ENCODE measurements at places on chromosomes 11 and 22.

DNA sequence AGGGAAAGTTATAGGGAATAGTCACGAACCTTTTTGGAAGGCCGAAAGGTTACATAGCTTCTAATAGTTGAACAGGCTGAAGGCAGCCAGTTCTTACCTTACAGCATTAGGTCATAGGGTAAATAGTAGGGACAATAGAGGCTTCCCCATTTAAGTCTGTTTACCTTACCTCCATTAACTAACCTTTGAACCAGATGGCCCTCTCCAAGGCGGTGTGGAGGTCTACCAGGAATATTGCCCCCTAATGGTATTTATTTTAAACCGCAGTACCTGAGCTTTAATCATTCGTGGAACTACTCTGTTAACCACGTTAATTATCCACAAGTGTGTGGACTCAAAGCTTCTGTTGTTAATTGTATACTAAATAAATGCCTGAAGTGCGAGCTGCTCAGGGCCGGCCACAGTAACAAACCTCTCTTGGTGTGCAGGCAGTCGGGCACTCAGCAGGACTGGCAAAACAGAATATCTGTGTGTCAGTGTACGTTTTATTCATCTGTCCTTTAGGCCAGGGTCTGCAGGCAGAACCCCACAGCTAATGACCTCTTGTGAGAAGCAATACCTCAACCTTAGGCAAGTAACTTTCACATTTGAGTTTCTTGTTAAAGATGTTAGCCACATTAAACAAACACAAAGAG lies 81.7 kb downstream of the PRCP start:
- no peak for DNase-seq

DNA sequence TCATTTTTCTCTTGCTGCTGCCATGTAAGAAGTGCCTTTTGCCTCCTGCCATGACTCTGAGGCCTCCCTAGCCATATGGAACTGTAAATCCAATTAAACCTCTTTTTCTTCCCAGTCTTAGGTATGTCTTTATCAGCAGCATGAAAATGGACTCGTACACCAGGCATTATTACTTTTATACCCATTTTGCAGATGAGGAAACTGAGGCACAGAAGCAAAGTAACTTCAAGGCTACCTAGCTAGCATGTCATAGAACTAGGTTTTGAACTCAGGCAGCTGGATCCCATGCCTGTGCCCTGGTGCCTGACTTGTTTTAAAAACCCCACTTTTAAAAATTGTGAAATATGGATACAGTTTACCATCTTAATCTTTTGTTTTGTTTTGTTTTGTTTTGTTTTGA lies 25.8 kb downstream of the KIAA1671 start:
- DNase-seq: no peak

DNA sequence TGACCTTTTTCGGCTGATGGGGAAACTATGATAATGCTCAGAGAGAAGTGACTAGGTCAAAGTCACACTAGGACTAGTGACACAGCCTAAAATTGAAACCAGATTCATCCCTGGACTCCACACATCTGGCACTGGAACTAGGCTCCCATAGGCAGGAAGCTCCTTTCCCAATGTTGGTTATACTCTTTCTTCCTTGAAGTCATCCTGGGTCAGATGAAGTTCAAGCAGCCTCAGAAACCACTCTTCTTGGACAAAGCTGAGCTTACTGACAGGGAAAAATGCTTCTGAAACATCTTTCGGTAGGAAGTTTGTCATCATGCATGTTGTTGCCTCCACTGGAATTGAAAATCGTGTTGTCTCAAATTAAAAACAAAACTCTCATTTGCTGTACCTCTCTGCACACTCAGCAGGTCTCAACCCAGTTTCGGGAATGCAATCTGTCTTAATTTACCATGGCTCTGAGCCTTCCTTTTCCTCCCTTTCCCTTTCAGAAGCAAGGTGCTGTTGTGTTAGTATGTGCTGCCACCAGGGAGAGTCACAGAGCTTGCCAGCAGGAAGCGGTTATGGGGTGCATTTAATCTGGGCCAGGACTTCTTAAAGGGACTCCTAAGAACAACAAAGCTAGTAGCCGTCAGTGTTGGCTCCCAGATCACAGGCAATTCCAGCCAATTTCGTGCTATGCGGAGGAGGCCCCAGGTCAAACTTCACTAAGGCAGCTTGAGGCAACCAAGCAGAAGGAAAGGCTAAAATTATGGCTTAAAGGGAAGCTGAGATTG lies 384.8 kb downstream of the TENM4 start:
- no peak for DNase-seq

DNA sequence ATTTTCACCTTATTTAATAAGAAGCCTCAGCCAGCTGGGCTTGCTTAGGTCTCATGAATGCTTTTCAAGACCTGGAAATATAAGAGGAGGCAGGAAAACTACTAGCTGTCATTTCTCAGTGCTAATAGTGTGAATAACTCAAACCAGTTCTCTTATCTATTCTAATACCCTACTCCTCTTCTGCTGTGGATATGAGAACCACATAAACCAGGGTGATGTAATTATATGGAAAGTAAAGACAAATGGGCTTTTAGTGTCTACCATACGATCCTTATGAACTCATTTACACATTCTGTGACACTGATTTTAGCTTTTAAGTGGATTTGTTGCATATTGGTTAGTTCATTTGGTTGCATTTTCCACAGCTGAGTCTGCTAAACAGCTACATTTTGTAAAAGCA lies 8.6 kb downstream of the PDGFD start:
- DNase-seq: no peak

GRCh38 chr22:44697423-44698141 lies 4.4 kb upstream of the PRR5 start:
- peak; percentile 84 for DNase-seq

DNA sequence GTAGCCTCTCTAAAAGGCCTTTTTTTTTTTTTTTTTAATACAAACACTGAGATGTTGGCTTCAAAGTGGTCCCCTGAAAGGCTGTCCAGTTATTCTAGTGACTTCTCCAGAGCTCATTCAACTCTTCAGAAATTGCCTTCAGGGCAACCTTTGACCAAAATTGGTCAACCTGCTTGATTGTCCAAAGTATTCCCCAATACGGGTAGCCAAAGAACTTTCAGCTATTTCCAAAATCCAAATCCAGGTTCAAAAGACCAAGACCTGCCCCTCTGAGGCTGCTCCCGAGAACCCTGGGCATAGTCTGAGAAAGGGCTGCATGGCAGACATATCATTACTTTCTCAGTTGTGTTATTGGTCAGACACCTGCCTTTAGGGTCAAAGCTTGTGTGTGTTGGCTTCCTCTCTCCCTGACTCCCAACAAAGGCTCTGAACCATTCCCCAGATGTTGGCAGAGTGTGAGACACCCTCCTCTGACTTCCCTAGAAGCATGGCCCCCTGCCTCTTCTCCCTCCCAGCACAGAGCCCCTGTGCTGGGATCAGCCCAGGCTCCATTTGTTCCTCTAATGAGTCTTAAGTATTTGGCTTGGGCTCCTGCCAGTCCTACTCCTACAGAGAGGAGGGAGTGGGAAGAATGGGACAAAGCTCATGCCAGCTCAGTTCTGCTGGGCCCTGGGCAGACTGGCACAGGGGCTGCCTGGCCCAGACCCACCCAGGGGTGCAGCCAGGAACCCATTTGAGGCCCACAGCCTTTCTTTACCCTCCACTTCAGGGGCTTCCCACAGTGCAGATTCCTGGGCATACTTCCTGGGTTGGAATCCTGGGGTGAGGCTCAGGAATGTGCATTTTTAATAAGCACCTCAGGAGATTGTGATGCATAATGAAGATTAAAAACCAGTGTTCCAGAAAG lies 30.3 kb downstream of the TNKS1BP1 start:
- no peak for DNase-seq

GRCh38 chr11:1784761-1785650 lies 21.3 kb upstream of the CTSD start:
- DNase-seq: no peak

DNA sequence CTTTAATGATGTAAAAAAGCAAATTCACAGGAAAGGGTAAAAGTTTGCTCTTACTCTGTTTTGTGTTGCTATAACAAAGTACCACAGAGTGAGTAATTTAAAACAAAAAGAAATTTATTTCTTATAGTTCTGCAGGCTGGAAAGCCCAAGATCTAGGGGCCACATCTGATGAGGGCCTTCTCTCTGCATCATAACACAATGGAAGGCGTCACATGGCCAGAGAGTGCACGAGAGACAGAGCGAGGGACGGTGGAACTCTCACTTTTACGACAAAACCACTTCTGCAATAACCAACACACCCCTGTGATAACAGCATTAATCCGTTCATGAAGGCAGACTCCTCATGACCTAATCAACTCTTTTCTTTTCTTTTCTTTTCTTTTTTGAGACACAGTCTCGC lies 31.1 kb downstream of the CD6 start:
- no peak for DNase-seq

DNA sequence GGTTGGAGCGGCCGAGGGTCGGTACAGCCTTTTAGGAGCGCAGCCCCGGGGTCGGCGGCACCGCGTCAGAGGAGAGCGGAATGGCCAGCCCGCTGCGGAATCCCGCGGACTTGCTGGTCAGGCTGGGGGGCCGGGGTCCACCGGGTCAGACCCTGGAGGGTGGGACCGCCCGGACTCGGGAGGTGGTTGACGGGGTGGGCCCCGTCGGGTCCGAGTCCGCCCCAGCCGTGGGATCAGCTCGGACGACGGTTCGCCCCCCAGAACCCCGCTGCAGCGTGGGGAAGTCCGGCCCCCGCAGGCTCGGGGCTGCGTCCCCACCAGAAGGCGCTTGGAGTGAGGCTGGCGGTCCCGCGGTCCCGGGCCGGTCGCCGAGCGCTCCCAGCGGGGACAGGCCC lies 301 bp upstream of the ADM2 start:
- DNase-seq: no peak

- no peak for DNase-seq
Observed at GRCh38 chr11:110467556-110467955, 37.8 kb downstream of the FDX1 start.

DNA sequence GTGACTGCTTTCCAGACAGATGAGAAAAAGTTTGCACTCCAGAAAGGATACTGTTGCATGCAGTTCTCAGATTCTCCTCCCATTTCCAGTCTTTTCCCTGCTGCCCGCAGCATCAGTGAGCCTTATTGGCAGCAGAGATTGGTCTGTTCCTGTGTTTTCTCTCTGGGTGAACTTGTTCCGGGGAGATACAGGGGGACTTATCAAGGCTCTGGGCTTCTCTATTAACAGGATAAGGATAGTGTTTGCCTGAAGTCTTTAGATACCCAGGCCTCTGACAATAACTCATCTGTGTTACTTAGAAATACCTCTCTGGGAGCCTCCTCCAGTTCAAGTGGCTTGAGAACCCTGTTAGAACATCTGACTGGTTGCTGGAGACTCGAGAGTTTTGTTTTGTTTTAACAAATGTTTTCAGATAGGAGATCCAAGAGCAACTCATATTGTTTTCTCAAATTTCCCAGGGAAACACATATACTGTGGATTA lies 154.7 kb downstream of the BLID start:
- no peak for DNase-seq

DNA sequence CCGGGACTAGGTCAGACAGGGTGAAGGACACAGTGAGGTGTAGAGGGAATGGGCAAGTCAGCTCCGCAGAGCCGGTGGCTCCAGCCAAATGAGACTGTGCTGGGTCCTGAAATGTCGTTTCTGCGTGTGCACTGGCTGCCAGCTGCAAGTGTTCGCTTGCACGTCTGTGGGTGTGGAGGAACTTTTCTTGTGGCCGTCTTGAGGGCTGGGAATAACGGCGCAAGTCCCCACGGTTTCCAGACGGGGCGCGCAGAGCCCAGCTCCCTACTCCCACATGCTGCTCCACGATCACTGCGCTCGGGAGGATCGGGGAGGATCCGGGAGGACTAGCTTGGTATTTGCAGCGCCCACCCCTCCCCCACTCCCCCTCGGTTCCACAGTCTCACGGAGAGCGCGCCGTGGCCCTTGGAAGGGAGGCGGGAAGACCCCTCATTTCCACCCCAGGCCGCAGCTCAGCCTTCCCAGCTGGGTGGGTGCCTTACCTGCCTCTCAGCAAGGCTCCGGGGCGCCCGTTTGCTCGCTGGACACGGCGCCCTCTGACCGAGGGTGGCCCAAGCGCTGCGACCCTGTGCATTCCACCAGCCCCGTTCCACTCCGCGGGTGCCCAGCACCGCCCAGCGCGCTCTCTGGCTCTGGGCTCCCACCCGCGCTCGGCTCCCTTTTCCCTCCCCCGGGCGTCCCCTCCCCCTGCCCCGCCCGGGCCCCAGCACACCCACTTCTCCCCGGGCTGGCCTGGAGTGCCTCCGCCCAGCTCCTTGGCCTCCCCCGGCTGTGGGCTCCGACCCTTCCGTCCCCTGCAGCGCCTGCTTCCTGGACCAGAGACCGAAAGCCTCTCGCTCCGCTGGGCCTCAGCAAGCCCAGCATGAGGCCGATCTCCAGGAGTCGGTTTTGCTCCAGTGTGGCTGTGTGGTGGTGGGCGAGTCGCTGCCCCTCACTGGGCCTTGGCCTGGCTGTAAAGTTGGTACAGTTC lies at the start of gene KCNE3:
Gene KCNE3 (minus strand): TSS at position 634 of the 970 bp plus-strand sequence. CDS start 9,986 bp downstream, outside the sequence.
- DNase-seq: no peak

DNA sequence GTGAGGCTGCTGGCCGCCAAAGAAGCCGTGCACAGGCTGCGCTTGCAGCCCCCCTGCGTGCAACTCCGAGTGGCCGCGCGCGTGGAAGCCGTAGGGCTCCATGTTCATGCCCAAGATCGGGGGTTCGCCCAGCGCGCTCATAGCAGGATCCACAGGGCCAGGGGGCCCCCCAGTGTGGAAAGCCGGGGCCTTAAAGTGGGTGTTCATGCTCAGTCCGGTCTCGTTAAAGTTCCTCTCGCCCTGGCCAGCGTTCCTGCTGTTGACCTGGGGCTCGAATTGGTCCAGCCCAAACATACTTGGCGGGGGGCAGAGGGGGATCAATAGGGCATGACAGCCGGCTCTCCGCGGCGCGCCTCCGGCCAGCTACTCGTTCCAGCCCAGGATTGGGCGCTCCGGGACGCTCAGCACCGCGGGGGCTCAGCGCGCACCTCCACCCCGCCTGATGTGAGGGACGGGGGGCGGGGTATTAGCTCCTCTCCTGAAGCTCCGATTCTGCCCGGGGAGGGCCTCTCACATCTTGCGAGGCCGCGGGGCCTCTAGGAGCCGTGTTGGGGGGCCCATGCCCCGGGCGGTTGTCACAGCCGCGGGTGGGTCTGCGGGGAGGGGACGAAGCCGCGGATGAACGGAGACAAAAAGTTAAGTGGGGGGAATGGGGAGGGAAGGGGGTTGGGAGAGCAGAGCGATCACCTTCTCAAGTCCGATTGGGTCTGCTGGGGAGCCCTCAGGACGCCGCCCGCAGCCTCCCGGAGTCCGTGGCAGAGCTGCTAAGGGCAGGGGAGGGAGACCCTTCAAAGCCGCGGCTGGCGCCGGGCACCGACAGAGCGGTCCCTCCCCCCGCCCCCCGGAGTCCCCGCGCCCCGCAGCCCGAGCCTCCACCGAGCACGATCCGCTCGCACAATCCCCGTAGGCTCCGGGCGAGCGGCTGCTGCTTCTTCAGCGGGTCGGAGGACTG lies 1.0 kb downstream of the MN1 start:
- peak; percentile 30 for DNase-seq
